NCI-H1930 (cell line): ENCODE measurements at places on chromosomes 7 and 10.

GRCh38 chr10:43134126-43134905, 3.9 kb upstream of the CSGALNACT2 start:
- no peak for DNase-seq

- no peak for DNase-seq
Observed at GRCh38 chr7:39676346-39676745, 53.0 kb downstream of the RALA start.

- no peak for DNase-seq
Observed at GRCh38 chr10:47026301-47027107, 115.3 kb downstream of the PTPN20 start.

- no peak for DNase-seq
Observed at GRCh38 chr7:15554081-15554480, 7.7 kb downstream of the AGMO start.

- no peak for DNase-seq
Observed at GRCh38 chr7:30727061-30727945, 24.6 kb upstream of the INMT start.

DNA sequence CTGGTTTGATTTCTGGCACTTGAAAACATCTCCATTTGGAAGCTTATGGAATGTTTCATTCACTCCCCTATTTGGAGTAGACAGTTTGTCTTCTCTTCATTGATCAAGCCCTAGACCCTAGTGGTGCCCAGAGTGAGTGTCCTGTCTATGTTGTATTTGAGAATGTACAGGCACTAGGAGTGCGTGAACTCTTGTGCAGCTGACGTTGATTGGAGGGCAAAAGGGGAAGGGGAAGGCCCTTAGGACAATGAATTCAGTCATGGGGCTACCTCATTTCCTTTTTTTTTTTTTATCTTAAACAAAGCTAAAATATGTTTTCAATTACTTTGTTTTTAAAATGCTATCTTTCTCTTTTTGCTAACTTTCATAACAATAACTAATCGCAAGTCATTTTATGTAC, 66.5 kb downstream of the ADD3 start:
- DNase-seq: no peak

GRCh38 chr10:130052193-130052592, 58.4 kb downstream of the C10orf143 start:
- DNase-seq: no peak

DNA sequence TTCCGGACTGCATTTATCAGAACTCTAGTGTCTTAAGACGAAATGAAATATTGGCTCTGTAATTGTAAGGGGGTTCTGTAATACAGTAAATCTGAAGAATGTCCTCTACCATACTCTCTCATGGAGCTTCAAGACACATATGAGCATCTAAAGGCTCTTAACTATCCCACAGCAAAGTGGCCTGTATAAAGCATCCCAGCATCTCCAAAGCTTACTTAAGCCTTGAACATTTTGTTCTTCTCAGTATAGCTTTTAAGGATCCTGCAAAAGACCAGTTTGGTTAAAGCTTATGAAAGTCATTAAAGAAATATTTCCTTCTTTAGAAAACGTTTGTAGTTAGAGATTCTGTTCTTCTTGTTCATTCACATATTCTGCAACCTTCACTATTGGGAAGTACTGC, 75.1 kb downstream of the HGF start:
- no peak for DNase-seq

DNA sequence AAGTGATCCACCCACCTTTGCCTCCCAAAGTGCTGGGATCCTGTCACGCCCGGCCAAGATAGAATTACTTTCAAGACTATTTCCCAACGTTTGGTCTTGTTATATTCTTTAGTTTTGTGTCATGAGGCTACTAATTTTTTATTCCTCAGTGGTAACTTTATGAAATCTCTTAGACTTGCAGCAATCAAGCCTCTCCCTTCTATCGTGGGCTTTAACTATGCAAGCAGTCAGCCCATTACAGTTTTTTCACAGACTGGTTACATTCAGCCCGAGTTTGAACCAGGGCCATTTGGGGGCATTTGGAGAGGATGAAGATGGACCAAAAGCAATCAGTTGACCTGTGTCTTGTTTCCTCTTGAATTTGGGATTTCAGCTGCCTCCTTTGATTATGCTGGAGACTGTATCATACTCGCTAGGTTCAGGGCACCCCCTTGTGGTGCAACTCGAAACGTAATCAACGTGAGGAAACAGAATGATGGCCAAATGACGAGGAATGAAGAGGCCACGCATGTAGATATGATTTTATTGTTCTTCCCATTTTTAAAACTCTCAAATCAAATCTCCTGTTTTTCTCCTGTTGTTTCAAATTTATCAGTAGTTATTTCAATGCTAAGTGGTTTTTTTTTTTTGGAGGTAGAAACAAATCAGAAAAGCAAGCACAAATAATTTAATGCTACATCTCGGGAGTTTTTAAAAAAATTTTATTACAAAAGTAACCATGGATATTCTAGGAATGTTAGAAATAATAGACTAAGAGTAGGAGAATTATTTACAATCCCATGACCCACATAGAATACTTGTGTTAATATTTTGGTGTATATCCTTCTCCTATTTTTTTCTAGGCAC, 151.6 kb downstream of the KIAA1217 start:
- DNase-seq: no peak

GRCh38 chr10:112613620-112614019, 166.6 kb downstream of the VTI1A start:
- DNase-seq: no peak

DNA sequence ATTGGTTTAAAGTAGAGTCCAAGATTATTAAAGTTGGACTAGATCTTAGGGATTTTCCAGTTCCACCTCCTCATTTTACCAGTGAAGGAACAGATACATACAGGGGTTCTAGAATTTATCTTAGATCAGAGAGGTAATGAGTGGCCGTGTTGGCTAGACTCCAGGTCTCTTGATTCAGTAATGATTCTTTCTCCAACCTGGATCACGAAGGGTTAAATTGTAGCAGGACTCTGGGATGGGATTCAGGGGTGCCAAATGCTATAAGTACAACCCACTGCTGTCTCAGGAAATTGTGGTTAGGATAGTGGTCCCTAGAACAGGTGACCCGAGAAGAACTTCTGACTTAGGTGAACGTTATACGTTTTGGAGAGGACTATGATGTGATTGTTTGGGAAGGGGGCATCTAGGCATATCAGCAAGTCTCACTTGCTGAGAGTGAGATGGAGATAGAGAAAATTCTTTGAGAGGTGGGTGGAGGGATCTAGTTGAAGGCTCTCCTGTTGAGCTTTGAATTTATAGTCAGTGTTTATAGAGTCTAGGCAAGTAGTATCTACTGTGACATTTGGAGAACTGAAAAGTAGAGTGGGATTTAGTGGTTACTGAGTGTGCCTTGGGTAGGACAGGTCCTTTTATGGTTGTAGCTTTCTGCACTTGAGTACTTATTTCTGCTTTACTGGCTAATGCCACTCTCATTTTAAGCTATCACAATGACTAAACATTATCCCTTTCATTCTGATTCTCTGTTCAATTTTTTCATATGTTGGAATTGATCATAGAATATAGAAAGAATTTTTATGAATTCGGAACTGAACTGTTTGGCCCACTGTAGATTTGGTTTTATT, 58.3 kb downstream of the ST7 start:
- DNase-seq: no peak
